ENCODE measurements at places on chromosomes 1 and 21.

DNA sequence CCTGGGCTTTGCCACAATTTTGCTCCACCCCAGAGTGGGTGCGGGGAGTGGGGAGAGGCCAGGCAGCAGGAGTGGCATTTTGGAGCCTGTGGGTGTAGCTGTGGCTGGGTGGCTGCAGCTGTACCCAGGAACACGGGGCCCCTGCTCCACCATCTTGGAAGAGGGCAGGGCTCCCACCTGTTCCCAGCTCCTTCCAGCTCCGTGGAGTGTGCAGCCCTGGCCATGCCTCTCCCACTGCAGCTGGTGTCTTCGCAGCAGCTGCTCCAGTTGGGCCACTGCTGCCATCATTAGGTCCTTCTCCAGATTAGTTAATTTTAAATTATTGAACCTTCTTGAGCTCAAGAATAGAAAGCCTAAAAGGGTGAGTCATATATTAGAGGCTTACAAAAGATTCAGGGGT lies 17.6 kb downstream of the FAM20B start:
- DNase-seq = no peak

DNA sequence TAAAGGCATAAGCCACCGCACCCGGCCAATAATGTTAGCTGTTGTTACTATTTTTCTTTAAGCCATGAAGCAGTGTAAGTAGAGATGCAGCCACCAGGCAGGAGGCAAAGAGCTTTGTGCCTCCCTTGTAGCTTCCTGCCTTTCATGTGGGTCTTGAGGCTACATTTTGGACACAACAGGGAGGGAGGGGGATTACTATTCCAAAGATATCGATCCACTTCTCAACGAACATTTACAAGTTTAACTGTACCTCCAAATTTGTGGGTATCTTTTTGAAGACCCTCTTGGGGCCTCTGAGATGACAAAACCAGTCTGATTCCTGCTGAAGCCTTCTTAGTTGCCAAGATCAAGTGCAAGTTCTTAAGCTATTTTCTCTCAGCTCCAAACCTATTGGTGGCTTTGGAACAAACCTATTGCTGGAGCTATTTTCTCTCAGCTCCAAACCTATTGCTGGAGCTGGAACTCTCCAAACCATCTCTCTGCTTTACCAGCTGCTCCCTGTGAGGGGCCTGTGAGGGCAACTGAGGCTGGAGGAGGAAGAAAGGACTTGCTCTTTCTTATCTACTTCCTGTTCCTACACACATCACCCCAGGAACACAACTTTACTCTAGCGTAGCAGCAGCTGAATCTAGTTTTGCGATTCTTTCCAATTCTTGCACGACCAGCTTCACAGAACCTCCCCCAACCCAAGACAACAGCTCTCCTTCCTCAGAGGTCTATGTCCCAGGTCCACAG lies 16.1 kb upstream of the RCAN3 start:
- no peak for DNase-seq

GRCh38 chr1:18805925-18806849 lies 53.3 kb downstream of the TAS1R2 start:
- no peak for DNase-seq

DNA sequence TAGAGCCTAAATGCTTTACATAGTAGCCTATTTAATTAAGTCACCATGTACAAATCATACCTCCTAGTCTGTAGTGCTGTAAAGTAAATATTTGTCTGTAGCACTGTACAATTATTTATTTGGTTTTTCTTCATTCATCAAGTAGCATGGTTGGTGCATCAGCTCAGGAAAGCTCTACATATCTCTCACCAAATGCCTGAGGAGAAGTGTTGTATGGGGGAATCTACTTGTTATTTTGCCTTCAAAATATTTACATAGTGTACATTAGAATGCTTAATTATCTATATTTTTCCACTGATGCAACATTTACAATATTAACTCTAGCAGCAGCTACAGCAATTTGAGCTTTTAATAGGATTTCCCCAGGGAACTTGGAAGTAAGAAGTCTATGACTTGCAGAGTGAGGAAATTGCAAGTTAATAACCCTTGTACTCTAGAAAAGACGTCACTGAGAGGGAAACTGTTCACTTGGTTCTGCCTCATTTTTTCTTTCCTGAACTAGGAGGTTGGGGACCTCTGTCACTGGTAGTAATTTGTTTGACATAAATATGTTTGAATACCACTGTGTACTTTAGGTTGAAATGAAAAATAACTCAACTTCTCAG lies 207.4 kb downstream of the PDE4B start:
- no peak for DNase-seq

DNA sequence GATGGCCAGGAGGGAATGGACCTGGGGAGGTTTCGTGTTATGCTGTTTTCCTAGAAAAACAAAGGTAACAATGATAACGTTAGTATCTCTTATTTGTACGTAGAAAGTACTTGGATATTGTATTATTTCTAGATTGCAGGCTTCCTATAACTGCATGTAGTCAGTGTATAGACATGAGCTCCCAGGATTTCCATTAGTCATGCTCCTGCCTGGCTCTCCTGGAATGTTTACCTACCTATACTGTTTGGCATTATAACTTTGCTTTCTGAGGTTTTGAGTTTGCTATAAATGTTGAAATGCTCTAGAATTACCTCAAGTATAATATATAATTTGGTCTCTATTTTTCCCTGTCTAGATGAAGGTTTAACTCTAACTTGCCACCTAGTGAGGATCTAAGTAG lies 66.1 kb downstream of the TTC3 start:
- no peak for DNase-seq

DNA sequence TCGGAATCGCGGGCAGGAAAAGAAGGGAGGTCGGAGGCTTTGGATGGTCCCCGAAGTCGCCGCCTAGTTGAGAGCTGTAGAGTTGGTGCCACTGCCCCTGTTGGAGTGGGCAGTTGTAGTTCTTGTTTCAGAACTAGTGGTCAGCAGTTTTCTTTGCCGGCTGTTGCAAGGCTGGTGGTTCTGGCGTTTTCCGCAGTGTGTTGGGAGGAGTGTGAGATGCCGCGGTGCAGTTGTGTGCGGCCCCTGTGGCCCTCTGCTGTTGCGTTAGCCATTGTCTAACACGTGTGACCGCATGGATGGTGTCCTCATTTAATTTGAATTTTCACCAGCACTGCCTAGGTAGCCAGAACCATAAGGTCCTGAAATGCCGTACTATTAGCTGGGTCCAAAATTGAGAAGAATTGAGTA lies 1.4 kb downstream of the ARF1 start:
- no peak for DNase-seq

DNA sequence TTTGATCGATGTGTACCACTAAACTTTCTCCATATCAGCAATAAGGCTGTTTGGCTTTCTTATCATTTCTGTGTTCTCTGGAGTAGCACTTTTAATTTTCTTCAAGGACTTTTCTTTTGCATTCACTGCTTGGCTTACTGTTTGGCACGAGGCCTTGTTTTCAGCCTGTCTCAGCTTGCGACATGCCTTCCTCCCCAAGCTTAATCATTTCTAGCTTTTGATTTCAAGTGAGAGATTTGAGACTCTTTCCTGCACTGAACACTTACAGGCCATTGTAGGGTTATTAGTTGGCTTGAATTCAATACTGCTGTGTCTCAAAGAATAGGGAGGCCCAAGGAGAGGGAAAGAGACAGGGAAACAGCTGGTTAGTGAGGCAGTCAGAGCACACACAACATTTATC lies 120.6 kb upstream of the KCND3 start:
- no peak for DNase-seq

DNA sequence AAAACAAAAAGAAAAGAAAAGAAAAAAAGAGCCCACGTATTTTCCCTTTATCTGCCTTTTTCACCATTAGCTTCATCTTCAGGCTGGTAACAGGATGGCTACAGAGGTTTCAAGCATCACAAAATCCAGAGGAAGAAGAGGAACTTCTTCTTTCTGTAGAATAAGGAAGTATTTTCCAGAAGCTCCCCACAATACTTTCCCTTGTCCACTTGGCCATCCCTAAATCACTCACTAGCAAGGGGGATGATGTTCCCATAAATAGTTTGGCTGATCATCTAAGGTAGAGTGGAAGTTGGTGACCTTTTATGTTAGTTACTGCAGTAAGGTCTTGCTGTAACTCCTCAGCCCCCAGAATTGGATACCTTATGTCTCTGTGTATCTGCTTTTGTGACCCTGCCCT lies 45.1 kb upstream of the RNF11 start:
- no peak for DNase-seq

- no peak for DNase-seq
These were observed 1.8 kb upstream of the CERS2 start for GRCh38 chr1:150976401-150976821.

DNA sequence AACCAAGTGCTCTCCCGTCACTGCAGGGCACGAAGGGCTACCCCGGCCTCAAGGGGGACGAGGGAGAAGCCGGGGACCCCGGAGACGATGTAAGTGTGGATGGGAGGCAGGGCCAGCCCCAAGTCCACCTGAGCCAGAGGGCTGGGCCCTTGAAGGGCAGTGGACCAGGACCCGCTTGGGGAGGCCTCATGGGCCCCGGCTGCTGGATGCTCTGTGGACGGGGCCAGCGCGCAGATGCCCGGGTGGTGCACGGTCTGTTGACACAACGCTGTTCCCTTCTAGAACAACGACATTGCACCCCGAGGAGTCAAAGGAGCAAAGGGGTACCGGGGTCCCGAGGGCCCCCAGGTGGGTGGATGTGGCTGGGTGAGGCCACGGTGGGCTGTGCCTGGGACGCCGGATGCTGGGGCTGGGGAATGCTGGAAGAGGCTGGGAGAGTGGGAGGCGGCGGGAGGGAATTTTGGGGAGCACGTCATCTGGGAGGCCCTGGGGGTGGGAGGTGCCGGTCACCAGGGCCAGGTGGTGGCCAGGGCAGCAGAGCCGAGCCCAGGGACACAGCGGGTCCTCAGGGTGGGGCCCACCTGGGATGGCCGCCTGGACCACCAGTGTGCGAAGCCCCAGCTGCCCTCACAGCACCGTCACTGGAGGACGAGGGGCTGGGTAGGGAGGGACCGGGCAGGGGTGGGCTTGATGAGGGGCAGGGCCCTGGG lies 17.5 kb downstream of the COL6A1 start:
- DNase-seq = no peak

GRCh38 chr1:25990251-25990650 lies 7.6 kb downstream of the PAFAH2 start:
- DNase-seq = no peak

DNA sequence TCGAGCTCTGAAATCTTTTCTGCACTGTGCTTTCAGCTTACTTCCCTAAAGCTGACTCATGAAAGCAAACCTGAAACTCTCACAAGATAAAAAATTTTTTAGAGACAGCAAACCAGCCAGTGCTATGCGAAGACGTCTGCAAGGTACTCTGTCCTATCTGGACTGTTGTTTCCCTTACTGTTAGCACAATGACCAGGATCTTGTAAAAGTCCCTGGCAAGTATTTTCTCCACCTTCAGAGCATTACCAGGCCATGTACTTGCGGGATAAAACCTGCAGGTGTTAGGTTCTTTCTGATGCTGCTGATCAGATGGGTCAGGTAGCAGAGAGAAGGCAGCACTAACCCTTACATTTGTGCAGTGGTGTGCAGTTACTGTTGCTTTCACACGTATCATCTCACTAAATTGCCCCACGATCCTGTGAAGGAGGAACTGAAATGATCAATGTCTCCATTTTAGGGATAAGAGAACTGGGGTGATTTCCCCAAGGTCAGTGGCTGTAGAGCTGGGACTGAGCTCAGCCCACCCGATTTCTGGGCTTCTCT lies 56.6 kb downstream of the PLXNA2 start:
- DNase-seq = no peak

- no peak for DNase-seq
These were observed 95.7 kb upstream of the GCLM start for GRCh38 chr1:94004924-94005323.

- no peak for DNase-seq
These were observed 137.5 kb upstream of the TMEM51 start for GRCh38 chr1:15016001-15016400.

- no peak for DNase-seq
These were observed 314 bp downstream of the DPH5 start for GRCh38 chr1:101025283-101025656.

- DNase-seq = no peak
These were observed 313.4 kb upstream of the FMN2 start for GRCh38 chr1:239778208-239778813.

DNA sequence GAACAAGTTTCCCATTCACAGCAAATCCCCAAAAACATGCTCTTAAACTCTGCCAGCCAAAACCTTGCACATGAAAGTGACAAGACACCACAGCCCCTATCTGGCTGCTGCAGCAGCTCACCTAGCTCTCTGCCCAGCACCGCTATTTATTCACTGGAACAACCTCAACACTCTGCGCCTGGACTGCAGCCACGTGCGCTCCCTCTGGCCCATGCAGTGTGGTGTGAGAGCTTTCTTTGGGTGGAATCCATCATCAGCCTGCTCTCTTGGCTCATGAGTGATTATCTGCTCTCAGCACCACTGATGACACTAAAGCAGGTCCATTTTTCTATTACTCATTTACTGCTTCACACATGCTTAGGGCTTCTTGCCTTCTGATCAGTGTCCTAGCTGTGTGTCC lies 11.4 kb downstream of the KCNJ6 start:
- DNase-seq = no peak

DNA sequence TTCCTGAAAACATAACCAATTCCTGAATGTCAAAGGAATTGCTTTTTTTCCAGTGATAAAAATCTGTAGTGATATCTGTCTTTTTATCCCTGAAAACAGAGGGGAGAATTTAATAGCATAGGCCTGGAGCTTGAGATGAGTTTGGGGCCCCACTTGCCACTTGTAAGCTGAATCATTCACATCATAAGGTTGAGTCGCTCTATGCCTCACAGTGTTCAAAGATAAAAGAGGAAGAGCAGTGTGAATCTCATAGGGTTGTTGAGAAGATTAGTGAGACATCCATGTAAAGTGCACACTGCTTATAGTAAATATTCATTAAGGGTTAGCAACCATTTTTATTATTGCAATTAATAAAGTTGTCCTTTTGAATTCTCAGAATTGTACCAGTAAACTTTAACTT lies 271.3 kb downstream of the DNM3 start:
- no peak for DNase-seq

Measured in right renal pelvis (tissue), 4 donors.